ENCODE measurements at places on chromosomes 12 and 14.

GRCh38 chr12:48990552-48990951 lies 8.6 kb downstream of the DDN start:
- no peak for DNase-seq

DNA sequence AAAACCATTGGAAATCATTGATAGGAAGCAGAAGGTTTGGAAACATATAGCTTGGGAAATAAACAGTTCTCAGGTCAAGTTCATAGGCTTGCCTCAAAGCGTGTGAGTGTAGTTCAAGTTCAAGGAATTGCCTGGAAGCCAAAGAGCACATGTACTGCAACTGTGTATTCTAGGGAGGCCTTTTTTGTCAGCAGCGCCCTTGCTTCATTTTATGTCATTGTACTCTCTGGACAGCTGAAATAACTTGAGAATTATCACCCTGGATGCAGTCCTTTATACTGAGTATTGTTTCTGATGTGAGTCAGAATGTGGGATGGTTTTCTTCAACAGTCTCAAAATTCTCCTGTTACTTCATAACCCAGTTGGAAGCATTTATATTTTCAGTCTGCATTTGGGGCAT lies 16.0 kb upstream of the EVL start:
- no peak for DNase-seq

DNA sequence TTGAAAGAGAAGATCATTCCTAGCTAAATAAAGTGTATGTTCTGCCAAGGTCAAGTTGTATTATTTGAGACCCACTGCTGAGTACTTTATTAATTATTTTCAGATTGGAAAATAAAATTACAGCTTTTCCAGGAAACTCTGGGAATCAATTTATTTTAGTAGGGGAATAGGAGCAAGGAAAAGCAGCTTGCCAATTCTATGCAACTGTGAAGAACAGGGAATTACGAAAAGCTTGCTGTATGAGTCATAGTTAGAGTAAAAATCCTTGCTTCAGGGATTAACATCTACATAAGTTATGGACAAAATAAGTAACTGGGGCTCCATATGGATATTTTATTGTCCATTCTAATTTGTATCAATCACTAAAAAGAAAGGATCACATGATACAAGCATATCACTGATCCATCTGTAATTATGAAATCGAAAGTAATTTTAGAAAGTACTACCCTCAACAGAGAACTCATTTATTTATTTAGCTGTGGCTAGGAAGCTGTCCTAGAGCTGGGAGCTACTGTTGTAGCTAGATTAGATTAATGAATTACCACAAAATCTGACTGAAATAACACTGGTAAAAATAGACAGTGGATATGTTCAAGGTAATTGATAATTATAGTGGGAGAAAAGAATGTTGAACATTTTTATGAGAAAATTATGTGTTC lies 303.5 kb upstream of the NPAS3 start:
- no peak for DNase-seq

GRCh38 chr14:89719366-89720075 lies 235.0 kb downstream of the EFCAB11 start:
- DNase-seq = no peak

DNA sequence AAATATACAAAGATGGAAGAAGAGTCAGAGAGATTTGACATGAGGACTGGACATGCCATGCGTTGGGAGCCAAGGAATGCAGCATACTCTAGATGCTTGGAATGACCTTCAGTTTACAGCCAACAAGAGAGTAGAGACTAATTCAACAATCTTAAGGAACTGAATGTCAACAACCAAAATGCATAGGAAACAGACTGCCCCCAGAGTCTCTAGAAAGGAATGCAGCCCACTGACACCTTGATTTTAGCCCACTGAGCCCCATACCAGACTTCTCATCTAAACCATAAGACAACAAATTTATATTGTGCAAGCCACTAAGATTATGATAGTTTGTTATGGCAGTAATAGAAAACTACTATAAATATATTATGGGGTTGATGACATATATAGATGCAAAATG lies 611.2 kb downstream of the RPS29 start:
- DNase-seq = no peak

GRCh38 chr12:122412851-122413433 lies 9.5 kb downstream of the CLIP1 start:
- no peak for DNase-seq

- DNase-seq = no peak
Measured at GRCh38 chr12:68490476-68490875, 120.2 kb upstream of the RAP1B start.

GRCh38 chr12:130611026-130611905 lies 104.8 kb downstream of the RIMBP2 start:
- DNase-seq = peak; percentile 50

DNA sequence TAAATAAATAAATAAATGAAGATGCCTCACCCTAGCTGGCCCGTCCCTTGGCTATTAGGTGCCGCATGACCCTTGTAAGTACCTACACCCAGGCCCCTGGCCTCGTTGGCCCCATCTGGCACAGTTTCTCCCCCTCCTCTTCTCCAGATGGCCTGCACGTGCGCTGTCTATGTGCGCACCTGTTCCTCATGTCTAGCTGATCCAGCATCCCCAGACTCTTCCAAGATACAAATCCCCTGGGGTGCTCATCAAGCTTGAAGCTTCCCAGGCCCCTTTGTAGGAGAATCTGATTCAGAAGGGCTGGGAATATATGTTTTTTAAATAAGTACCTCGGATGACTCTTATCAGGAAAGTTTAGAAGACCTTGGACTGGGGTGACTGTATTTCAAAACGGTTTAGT lies 133.3 kb downstream of the CHST11 start:
- DNase-seq = no peak

GRCh38 chr12:26122681-26123481 lies 2.0 kb downstream of the BHLHE41 start:
- peak; percentile 87 for DNase-seq

DNA sequence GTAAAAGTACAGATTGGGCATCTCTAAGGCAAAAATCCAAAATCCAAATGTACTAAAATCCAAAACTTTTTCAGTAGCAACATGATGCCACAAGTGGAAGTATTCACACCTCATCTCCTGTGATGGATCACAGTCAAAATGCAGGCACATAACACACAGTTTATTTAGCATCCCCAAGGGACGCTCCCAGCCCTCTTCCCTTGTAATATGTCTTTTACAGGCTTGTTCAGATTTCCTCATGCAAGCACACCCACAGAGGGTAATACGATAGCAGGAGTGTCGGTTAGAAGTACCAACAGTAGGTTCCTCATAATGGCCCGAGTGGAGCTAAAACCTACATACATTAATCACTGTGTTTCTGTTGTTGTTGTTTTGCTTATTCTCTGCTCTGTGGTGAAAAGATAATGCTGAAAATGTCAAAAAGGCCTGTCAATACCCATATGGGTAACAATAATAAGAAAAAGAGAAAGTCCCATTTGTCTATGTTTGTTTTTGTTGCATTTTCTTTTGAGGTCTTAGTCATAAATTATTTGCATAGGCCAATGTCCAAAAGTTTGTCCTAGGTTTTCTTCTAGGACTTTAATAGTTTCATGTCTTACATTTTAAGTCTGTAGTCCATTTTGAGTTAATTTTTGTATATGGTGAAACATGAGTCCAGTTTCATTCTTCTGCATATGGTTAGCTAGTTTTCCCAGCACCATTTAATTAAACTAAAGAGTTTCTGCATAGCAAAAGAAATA lies 133.1 kb downstream of the LRIG3 start:
- DNase-seq = no peak

DNA sequence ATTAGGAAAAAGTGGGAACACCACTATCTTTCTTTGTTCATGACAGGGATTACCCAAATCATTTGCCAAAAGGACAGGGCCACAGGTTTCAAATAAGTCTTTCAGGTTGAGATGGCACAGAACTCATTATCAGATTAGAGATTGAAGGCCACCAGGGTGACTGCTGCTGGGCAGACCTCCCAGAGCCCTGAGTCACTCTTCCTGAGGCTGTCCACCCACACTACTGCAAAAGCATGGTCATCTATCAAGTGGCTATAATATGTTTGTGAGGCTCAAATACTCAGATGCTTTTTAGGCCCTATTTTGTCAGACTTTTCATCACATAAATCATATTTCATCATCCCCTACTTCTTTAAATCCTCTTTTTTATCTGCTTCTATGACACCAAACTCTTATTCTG lies 155.3 kb upstream of the CCDC196 start:
- no peak for DNase-seq

- no peak for DNase-seq
Measured at GRCh38 chr12:94286583-94287244, 138.3 kb downstream of the PLXNC1 start.

- no peak for DNase-seq
Measured at GRCh38 chr14:20415782-20416206, 2.5 kb upstream of the TEP1 start.

- DNase-seq = no peak
Measured at GRCh38 chr12:51192284-51192671, 19.3 kb upstream of the TFCP2 start.

DNA sequence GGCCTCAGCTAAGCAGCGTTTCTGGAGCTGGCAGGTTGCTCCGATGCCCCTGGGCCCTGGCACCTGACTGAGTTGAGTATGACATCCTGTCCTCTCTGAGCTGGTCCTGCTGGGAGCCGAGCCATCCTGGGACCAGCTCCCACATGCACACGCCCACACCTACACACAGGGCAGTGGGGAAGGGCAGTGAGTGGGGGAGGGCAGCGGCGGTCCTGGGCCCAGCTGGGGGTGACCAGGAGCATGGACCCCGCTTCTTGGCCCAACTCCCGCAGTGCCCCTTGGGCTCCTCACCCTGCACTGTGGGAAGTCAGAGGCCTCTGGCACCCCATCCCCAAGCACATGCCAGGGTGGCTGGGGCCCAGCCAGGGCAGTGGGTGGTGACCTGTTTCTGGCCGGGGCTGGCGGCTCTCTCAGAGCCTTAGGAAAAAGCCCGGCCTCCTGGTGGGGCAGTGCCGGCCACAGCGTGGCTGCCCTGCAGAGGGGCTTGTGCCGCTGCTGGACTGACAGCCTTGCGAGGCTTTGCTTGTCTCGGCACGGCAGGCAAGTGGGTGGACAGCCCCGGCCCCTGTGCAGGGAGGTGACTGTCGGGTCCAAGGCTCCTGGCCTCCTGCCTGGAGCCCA lies 5.9 kb upstream of the CRIP2 start:
- DNase-seq = no peak

DNA sequence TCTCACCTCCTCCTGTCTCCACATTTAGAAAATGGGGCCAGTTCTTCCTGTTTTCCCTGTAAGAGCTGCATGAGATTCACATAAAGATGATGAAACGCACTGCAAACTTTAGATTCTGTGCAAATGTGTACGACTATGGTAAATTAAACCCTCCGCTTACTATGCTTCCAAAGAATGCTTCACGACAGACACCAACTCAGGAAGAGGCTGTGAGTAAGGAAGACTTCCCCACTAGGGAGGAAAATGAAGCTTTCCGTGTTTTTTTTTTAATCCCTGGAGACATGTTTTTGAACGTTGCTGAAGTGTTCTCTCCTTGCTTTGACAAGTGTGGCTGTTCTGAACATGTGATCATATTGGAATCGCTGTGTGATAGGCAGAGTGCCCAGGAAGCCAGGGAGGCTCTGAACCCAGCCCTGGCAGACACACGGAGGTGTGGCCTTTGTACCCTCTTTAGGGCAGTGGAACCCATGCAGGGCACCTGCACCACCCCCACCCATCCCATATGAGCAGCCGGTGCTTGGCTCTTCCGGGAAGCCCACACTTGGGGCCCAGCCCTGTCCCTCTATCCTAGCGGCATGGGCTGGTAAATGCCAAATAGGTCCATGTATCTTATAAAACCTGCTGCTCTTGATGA lies 7.5 kb upstream of the SYNE3 start:
- no peak for DNase-seq

GRCh38 chr12:110543252-110543959 lies 39.7 kb downstream of the PPTC7 start:
- DNase-seq = peak; percentile 97

GRCh38 chr12:113582521-113583218 lies 111.0 kb upstream of the LHX5 start:
- no peak for DNase-seq

DNA sequence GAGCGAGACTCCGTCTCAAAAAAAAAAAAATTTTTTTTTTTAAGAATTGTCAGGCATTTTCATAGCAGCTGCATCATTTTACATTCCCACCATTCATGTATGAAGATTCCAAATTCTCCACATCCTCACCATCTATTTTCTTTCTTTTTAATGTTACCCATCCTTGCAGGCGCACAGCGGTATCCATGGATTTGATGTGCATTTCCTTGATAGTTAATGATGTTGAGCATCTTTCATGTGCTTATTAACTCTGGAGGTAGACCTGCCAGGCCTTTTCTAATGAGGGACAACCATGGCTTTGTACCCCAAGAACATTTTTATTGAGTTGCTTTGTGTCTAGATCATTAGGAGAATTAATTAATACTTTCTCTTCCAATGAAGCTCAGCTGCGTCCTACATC lies 1.6 kb upstream of the RNF34 start:
- DNase-seq = no peak

- DNase-seq = no peak
Measured at GRCh38 chr12:22126758-22127157, 80.7 kb downstream of the CMAS start.

DNA sequence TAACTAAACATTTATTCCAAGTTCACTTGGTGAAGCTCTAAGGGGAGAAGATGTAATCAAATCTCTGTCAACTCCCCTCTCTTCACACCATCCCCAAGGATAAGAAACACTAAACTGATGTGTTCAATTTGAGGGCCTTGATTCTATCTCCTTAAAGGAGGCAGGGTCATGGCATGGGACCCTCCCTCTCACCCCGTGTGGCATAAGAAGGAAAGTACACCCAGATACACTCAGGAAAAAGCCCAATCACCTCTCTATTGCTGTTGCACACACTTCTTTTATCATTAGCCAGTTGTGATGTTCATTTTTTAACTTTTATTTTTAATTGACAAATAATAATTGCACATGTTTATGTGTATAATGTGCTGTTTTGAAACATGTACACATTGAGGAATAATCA lies 35.1 kb downstream of the WASHC3 start:
- DNase-seq = no peak

DNA sequence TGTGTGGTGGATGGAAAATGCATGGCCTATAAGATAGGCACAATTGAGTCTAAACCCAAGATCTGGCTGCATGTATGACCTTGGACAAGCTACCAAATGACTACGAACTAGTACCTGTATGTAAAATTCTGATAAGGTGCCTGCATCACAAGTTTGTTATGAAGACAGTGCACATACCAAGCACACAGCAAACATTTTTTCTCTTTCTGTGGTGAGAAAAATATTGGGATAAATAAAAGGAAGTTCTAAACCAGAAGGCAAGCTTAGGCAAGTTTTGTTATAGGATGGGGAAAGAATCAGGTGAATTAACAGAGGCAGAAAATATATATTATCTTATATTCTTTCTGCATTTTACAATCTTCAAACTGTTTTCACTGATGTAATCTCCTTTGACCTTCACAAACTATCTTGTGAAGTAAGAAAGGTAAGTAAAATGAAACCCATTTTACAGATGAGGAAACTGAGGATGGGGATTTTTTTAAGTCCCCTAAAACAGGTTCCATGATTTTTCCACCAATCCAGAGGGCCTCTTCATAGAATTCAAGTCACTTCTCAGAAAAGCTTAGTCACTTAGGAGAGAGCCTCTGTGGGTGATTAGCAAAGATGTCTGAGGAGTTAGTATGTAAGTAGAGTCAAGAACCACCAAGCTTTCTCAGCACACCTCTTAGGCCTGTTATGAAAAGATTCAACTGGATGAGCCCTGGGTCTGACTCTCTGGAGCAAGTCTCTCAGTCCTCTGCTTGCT lies 132.0 kb upstream of the RAP1B start:
- DNase-seq = no peak
